GM23248 (cell line): ENCODE measurements at places on chromosomes 12 and 14.
A peak's percentile ranks its signal among the peaks of the same experiment; 100 is the strongest.

DNA sequence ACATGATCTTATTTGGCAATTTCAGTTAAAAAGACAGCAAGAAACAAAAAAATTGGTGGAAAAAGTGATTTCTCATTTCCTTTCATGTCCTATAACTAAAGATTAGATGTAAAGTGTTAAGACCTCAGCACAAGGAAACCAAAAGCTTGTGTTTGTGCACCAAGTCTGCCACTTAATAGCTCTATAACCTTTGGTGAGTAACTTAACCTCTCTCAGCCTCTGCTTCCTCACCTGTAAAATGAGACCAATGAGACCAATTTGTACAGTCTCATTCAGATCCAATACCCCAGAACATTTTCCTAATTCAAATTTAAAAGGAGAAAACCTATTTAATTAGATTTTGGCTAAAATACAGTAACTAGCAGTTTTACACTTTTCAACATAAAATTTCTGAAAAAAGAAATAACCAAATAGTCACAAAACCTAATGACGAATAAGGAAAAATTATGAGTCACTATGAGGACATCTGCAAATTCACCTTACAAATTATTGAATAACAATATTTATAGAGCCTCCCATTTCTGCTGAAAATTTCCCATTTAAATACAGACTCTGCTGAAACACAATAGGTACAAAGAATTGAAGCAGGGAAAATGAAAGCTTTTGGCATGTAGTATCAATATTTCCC is 71.1 kb downstream of the EPS8 start:
- peak overlapping the region; percentile 59 for H3K27ac ChIP-seq
- H3K27me3 ChIP-seq = no peaks in the 10 kb centered on the region
- no peak for DNase-seq

- DNase-seq = no peak
- H3K36me3 ChIP-seq = peaks cover 31% of the 10 kb centered on the region
- no peaks in the 10 kb centered on the region for H3K27me3 ChIP-seq
- no peak overlapping the region for H3K4me3 ChIP-seq
- 0 out of 2 replicates have a peak, but pooled peaks cover 7% of the 10 kb centered on the region for H3K4me1 ChIP-seq
- H3K27ac ChIP-seq = no peak overlapping the region
Observed at GRCh38 chr12:62328296-62328921, 68.2 kb downstream of the USP15 start.

DNA sequence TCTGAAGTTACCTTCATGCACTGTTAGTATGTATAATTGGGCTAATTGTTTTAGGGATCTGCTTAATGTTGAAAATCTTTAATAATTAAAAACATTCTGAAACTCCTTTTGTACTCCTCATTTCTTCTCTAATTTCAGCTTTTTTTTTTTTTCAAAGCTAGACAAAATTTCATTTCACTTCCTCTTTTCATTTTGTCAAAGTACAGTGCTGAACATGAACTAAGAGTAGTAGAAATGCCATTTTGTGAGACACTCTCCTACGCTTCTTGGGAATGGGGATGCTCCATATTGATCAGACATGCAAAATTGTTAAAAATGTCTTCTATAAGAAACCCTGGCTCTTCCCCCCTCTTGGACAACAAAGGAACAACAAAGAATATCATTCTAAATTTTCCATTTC is 1.7 kb downstream of the ABCD2 start:
- H3K27ac ChIP-seq = no peak overlapping the region
- H3K4me3 ChIP-seq = no peak overlapping the region
- DNase-seq = no peak
- H3K36me3 ChIP-seq = no peaks in the 10 kb centered on the region
- 0 out of 2 replicates have a peak, but pooled peaks cover 4% of the 10 kb centered on the region for H3K4me1 ChIP-seq

GRCh38 chr12:3743803-3744202 is 9.1 kb downstream of the CRACR2A start:
- H3K36me3 ChIP-seq = no peaks in the 10 kb centered on the region
- H3K27ac ChIP-seq = no peak overlapping the region
- H3K27me3 ChIP-seq = no peaks in the 10 kb centered on the region
- H3K4me3 ChIP-seq = no peak overlapping the region
- H3K4me1 ChIP-seq = no peaks in the 10 kb centered on the region
- DNase-seq = peak; percentile 44
